Activated CD4-positive, alpha-beta T cell treated with anti-CD3 and anti-CD28 coated beads, Interleukin-2, amount 10 ng/mL, durations not matched to agents 7 days and 5 days (primary cell): ENCODE measurements at places on chromosomes 1 and 21. TPM values are rescaled to one million over a fixed set of nuclear protein-coding genes. Genes with fewer than 3 reads are reported as not detected.
A peak's percentile ranks its signal among the peaks of the same experiment; 100 is the strongest.

- no peak for DNase-seq
These were observed 8.0 kb upstream of the SVBP start for GRCh38 chr1:42825036-42825851.

Gene GSTM1
- 77.2 TPM for total RNA-seq

Gene ETS2
- 19.7 TPM for total RNA-seq

DNA sequence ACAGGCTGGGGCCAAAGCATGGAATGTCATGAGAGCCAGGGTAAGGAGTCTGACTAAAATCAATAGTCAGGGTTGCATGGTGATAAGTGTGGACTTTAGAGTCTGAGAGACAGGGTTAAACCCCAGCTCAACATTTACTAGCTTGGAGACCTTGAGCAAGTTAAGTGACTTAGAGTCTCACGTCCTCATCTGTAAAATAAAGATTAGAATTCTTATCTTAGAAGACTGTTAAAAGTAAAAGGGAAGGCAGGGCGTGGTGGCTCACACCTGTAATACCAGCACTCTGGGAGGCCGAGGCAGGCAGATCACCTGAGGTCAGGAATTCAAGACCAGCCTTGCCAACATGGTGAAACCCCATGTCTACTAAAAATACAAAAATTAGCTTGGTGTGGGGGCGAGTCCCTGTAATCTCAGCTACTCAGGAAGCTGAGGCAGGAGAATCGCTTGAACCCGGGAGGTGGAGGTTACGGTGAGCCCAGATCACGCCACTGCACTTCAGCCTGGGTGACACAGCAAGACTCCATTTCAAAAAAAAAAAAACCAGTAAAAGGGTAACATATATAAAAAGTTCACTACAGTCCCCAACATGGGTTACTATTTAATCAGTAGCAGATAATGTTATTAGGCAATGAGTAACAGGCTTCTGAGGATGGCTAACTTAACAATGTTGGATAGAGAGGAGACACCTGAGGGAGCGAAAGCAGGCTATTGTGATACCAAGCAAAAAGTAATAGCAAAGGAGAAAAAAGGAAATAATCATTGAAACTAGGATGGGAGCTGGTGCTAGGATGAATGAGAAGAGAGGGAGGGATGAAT is 20.8 kb downstream of the TMCO1 start:
- DNase-seq, result no peak

Gene OR2T11
- total RNA-seq, result not detected

Gene EFNA1
- not detected for total RNA-seq

GRCh38 chr1:200374569-200375295 is 35.1 kb downstream of the ZNF281 start:
- no peak for DNase-seq

- no peak for DNase-seq
These were observed 135.3 kb upstream of the KCNK1 start for GRCh38 chr1:233478611-233479010.

Gene ERI3
- 27.8 TPM for total RNA-seq

DNA sequence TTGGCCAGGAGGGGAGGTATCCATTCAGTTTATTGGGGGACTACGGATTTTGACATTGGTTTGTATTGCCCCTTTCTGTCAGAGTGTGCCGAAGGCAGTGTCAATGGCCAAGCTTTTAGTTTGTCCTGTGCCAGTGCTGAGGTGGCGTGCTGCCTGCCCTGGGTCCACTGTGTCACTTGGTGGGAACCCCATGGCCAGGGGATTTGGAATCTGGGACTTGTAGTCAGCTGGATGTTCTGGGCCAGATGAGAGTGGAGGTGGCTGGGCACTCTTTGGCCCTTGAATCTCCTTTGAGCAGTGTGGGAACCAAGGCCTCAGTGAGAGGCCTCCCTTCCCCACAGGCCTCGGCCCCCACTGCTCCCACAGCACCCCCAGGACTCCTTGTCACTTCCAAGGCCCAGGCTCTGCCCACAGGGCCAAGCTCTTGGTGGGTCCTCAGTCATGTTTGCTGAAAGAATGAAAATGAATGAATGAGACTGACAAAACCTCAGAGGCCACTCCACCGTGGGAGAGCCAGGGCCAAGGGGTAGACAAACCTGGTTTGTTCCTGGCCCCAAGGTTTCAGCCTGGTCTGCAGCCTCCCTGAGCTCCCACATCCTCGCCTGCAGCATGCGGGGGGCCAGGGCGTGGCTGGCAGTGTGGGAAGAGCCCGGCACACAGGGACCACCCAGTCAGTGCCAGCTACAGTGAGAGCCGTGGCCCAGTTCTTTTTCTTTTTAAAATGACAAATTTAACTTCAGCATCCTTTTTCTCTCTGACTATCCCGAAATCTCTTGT is 412.2 kb downstream of the MATN1 start:
- DNase-seq, result no peak

GRCh38 chr1:246537887-246538286 is 28.2 kb downstream of the TFB2M start:
- DNase-seq, result no peak

Gene GLIS1
- not detected for total RNA-seq

- DNase-seq, result no peak
These were observed 20.8 kb upstream of the JAK1 start for GRCh38 chr1:64986903-64987871.

DNA sequence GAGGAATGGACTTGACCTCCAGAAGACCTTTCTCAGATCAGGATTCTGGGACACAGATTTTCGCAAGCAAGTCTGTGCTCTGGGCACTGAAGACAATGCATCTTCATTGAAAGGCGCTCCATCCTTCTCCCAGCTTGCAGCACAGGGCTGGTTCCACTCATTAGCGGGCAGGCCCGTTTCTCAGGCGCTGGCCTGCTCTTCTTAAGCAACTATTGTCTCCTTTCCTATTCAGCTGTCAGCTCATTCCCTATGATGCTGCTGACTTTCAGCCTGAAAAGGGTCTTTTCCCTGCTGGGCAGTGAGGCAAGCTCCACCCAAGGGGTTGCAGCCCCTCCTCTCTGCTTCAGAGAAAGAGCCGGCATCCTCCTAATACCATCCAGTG is 91.9 kb upstream of the PLXNA2 start:
- DNase-seq, result no peak

DNA sequence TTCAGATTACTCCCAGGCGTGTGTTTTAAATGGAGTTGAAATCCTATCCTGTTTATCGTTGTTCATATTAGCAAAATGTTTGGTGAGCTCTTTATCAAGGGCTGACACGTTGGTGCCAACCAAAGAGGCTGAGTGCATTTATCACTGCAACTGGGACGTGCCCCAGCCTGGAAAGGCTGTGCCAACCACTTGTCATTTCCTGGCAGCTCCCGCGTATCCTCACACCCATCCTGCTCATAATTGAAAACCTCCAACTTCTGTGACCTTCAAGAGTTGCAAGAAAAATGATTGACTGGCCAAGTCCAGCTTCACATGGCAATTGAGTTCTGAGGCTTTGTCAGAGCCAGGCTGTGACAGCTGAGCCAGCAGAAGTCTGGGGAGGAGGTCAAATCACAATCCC is 43.7 kb upstream of the KCNA3 start:
- no peak for DNase-seq

Gene GNAT2
- total RNA-seq, result not detected

Gene SV2A
- total RNA-seq, result 7.5 TPM

DNA sequence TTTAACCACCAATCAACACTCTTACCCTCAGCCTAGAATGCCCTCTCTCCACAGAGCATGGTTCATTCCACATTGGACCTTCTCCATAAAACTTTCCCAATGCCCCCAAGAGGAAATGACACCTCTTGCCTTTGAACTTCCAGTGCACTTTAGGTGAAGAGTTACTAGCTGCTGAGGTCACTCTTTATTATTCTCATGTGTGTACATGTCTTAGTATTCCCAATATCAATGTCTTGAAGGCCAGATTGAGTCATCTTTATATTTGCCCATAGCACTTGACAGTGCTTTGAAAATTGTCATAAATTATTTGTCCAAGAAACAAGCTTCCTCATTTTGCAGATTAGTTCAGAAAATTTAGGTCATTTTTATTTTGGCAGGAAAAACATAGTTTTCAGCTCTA is 8.1 kb upstream of the DNASE2B start:
- DNase-seq, result no peak

GRCh38 chr1:50105433-50105832 is 3.3 kb upstream of the ELAVL4 start:
- no peak for DNase-seq

GRCh38 chr21:34520764-34521508 is 8.9 kb upstream of the KCNE1 start:
- DNase-seq, result no peak

Gene PCP4L1
- not detected for total RNA-seq

DNA sequence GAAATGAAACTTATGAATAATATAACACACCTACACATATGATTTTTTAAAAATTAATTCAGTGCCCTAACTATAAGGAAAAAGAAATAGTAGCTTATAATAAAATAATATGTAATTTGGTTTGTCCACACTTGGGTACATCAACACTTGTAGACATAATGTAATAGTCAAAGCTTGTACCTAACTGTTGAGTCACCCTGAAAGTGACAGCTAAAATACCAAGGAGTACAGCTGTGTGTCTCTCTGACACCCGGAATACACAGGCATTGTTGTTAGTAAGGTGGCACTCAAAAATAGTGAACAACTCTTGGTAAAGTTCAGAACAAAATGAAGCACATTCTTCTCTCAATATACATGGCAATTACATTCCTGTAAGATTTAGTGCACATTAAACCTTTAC is 243.4 kb downstream of the TRABD2B start:
- no peak for DNase-seq

- no peak for DNase-seq
These were observed 3.8 kb upstream of the FAM20B start for GRCh38 chr1:179021873-179022272.

Gene CFAP107
- total RNA-seq, result not detected

DNA sequence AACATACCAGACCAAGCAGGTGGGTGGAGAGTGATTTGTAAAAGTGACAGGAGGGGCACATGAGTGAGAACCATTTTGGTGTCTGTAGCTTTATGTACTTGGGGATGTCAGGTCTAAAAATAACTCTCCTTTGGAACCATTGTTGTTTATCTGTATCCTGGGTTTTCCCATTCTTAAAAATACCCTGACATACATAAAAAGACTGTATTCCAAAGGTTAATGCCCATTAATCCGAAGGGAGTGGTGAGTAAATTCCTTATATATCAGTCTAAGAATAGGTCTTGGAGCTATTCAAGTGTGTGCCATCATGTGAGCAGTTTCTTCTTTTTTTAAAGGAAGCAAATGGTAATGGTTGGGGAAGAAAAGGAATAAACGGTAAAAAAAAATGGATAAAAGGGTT is 117.5 kb downstream of the TGFB2 start:
- no peak for DNase-seq

DNA sequence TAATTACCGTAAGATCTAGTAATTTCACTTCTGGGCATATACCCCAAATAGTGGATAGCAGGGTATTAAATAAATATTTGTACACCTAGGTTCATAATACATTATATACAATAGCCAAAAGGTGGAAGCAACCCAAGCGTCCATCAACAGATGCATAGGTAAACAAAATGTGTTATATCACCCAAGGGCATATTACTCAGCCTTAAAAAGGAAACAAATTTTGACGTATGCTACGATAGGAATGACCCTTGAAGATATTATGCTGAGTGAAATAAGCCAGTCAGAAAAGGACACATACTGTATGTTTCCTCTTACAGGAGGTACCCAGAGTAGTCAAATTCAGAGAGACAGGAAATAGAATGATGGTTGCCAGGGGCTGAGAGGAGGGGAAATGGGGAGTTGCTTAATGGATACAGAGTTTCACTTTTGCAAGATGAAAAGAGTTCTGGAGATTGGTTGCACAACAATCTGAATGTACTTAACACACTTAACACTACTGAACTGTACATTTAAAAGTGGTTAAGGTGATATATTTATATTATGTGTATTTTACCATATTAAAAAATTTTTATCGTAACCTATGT is 36.6 kb upstream of the KCTD3 start:
- DNase-seq, result no peak

- DNase-seq, result no peak
These were observed 84.8 kb upstream of the ZC3H11B start for GRCh38 chr1:219697682-219698081.

GRCh38 chr1:150976879-150977694 is 2.5 kb upstream of the CERS2 start:
- peak; percentile 67 for DNase-seq

DNA sequence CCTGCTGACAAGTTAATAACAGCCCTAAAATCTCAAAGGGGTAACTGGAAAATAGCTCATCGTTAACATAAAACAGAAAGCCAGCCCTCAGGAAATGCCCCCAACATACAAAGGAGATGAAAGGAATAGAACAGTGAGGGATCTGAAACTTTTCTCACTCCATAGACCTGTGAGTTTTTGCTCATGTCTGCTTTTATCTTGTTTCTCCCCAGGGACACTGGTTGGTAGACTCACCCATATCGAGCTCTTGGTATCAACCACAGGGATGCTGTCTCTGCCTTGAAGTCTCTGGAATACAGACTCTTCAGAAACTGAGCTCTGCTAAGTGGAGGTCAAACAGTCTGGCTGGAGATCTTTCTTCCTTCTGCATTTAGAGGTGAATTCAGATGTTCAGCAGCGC is 77.4 kb upstream of the CAMK1G start:
- no peak for DNase-seq

DNA sequence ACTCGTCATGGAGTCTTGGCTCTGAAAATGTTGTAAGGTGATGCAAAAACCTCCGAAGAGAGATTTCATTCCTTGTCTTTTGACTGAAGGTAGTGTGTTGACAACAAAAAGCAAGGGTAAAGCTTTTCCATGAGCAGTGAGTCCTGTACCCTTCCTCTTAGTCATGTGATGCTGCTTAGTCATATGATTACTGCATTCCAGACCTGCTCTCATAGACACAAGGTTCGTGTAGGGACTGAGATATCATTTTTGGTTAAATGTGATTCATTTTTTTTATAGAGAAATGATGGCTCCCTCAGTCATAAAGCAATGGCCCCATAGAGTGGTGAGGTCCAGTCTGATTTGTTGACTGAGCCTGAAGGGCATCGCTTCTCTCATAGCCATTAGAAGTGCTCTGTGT is 9.2 kb downstream of the KCNJ6 start:
- no peak for DNase-seq

GRCh38 chr1:91798740-91799139 is 87.2 kb downstream of the TGFBR3 start:
- no peak for DNase-seq

DNA sequence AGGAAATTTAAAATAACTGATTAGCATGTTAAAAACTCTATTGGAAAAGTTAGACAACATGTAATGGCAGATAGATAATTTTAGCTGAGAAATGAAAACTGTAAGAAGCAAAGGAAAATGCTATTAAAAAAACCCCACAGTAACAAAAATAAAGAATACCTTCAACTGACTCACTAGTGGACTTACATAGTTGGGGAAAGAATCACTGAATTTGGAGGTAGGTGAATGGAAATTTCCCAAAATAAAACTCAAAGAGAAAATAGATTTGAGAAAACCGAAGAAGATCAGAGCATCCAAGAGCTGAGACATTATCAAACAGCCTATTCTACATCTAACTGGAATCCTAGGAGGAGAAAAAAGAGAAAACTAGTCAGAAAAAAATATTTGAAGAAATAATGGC is 34.7 kb downstream of the PDE4B start:
- DNase-seq, result no peak

DNA sequence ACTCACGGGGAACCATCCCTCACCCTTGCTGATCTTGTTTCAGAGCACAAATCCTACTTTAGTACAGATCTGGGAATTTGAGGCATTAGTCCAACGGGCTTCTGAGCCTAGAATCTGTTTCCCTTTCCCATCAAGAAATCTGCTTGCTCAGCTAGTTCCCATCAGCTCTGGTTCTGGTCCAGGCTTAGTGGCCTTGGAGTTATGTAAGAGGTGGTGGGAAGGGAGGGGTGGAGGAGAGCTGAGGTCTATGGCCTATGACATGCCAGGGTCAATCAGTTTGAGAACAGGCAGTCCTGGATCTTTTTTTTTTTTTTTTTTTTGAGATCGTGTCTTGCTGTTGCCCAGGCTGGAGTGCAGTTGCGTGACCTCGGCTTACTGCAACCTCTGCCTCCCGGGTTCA is 4.1 kb downstream of the GSTM1 start:
- DNase-seq, result no peak

Gene UBE2U
- total RNA-seq, result not detected
